Natural killer cell treated with Interleukin-12 subunit alpha and Interleukin-12 subunit beta and Interleukin-15 and Interleukin-18, amount 100 ng/mL, for 72 hours (primary cell): ENCODE measurements at places on chromosomes 16 and 17.

- no peak for DNase-seq
These were observed 7.4 kb upstream of the PPP1R9B start for GRCh38 chr17:50157891-50158290.

DNA sequence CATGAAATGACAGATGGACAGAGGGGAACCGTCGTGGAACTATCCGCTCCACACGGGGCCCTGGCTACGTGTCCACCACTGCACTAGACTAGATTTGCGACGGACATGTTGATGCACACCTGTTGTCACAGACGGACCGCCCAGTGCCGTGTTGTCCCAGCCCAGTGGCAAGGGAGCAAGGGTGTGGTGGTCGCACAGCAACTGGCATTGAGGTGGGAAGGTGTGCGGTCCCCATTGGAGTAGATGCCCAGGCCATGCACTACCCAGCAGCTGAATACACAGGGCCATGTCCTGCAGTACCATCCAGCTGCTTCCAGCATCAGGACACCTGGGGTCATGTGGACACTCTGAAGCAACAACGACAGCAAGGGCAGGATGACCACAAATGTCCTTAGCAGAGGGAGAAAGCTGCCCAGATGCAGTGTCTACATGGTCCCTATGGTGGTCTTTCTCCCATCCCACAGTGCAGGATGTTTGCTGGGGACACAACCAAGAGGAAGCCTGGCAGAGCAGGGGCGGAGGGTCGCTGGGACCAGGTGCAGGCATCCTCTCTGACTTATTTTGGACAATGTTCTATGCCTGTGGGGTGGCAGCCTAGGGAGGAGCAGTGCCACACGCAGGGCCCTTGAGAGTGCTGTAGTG lies 8.8 kb downstream of the FOXF1 start:
- DNase-seq = no peak

GRCh38 chr16:72221630-72222024 lies 49.7 kb upstream of the PMFBP1 start:
- DNase-seq = no peak

DNA sequence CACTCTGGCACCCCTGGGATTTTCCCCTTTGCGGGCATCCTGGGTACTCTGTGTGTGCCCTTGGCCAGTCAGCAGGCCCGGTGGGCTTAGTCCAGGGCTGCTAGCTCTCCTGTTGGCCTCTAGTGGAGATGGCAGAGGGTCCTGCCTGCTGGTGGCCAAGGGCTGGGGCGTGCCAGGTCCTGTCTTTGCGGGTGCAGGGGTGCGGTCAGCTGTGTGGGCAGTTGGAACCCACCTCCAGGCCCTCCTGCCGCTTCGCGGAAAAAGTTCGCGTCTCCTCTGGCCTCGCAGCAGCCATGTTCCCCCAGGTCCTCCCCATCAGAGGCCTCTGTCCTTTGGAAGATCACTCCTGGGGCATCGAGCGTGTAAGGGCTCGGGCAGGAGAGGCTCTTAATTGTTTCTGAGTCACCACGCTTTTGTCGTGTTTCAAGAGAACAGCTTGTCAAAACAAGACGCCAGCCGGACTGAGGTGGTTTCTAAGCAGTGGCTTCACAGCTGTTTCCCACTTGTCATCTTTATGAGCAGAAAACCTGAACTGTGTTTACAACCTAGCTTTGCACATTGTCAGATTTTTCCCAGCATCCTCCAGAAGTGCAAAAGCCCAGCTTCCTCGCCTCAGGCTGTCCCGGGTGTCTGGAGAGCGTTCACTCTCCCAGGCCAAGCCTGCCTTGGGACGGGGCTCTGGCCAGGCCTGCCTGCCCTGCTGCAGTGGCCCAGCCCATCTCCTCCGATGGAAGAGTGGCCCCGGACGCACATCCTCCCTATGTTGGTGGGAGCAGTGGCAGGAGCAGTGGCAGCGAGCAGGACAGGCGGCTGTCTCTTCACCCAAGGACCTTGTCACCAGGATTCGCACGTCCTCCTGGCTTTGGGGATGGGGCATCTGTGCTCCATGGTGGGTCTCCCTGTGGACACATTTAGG lies 5.0 kb upstream of the DNASE1L2 start:
- no peak for DNase-seq

DNA sequence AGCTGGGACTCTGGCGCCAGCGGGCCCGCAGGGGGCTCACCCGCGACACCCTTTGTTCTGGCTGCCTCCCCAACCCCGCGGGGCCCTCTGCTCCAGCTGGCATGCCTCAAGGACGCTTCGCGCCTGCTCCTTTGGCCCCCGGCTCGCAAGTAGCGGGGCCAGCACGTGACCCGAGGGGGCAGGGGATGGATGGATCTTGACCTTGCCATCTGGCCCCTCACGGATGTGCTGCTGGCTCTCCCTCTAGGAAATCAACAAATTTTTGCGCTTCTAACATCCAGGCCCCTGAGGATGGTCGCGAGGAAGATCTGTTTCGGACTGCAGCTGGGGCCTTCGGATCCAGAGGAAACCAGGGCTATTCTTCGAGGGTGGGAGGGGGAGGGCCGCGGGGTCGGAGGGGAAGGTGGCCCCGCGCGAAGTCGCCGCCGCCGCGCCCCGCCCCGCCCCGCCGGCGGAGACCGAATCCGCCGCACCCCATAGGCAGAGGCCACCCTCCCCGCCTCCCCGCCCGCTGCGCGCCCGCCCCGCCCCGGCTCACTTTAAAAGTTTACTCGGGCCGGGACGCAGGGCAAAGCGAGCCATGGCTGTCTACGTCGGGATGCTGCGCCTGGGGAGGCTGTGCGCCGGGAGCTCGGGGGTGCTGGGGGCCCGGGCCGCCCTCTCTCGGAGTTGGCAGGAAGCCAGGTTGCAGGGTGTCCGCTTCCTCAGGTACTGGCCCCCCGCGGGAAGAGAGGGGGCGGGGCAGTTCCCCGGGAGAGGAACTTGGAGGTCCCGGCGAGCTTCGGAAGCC lies at the start of gene ACSF2:
TSS of gene ACSF2 (plus strand) at position 537 of the 790 bp plus-strand sequence. CDS start at position 581, 44 bp downstream.
- DNase-seq = peak; percentile 70

DNA sequence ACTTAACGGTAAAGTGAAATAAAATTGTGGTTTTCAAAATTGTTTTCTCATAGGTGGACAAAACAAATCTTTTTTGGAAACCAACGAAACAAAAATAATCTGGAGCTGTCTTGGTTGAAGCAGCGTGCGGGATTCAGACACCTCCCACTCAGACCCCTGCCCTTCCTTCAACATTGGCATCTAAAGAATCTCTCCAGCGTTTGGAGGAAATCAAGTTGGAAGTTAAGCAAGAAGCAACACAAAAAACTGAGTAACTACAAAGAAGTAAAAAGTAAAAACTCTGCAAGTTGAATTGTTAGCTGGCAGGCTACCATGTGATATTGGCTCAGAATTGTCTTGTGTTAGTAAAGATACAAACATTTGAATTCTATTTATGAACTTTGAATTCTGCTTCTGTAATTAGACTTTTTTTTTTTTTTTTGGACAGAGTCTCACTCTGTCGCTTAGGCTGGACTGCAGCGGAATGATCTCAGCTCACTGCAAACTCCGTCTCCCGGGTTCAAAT lies 361.0 kb upstream of the PMFBP1 start:
- DNase-seq = no peak

DNA sequence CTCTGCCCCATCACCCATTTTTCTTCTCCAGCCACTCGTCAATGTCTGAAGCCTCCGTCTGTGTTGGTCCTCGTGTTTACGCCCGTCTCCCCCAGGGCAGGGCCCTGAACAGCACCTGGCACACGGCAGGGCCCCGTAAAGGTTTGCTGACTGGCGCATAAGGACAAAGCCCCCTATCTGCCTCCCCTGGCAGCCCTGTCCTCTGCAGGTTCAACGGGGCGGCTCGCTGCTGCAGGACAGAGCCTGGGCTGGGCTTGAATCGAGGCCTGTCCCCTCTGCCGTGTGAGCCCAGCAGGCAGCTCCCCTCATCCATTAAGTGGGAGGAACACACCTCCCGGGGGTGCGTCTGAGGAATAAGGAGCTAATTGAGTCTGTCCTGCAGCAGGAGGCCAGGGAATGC lies 46.1 kb upstream of the PABPN1L start:
- no peak for DNase-seq

DNA sequence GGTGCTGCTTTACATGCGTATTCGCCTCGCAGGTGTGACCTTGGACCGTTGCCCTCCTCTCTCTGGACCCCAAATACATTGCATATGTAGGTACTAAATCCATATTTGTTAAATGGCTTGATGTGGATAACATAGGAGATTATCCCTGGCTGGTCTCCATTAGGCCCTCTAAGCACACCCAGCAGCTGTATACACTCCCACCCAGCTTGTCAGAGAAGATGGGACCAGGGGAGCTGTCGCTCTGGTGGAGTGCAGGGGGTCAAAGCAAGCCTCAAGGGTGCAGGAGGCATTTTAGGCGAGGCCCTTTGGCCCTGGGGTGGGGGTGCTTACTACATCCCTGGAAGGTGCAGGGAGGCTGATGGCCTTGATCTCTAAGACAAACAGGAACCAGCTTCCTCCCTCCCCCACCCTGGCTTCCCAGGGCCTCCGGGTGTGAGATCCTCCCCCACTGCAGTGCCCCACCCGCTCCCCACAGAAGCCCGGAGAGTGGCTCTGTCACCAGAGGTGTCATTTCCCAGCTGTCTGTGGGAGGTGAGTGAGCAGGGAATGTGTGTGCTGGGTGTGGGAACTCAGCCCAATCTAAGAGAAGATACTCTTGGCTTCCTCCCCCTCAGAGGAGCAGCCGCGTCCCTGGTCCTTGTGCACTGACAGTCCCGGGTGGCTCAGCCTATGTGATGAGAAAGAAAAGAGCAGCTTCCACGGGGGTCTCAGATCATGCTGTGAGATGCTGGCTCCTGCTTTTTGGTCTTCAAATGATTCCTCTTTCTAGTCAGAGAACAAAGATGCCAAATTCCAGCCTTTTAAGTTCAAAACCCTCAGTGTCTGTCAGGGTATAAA lies 1.4 kb upstream of the VAMP2 start:
- DNase-seq = peak; percentile 88

GRCh38 chr17:61469474-61469873 lies 17.3 kb downstream of the TBX4 start:
- no peak for DNase-seq

DNA sequence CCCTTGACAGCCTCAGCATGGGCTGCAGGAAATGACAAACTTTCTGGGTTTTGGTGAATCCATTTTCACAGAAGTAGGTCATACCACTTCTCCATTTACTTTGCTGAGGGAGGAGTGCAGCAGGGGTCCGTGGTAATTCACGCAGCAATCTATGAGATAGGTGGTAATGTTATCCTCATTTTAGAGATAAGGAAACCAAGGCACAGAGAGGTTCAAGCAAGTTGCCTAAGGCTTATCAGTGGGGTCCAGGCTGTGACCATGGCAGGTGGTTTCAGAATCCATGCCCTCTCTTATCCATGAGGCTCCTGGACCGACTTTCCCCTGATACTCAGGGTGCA lies 12.6 kb downstream of the TBX4 start:
- no peak for DNase-seq

GRCh38 chr16:84209989-84210388 lies 19.0 kb downstream of the ADAD2 start:
- no peak for DNase-seq

GRCh38 chr17:65385726-65386125 lies 175.7 kb downstream of the AXIN2 start:
- DNase-seq = no peak

DNA sequence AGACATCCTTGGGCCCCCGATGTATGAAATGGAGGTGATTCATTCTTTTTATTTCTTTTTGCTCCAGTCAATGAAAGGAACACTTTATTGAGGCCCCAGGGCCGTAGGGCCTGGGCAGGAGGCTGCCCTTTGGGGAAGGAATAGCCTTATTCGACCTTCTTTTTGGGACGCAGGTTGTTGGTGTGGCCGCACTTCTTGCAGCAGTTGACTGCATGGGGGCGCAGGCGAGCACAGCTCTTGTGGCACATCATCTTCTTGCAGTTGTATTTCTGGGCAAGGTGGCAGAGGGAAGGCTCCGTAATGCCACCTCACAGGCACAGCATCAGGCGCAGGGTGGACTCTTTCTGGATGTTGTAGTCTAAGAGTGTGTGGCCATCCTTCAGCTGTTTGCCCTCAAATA lies 50.9 kb downstream of the SIAH1 start:
- no peak for DNase-seq

GRCh38 chr16:30987581-30988190 lies 2.7 kb downstream of the HSD3B7 start:
- no peak for DNase-seq

DNA sequence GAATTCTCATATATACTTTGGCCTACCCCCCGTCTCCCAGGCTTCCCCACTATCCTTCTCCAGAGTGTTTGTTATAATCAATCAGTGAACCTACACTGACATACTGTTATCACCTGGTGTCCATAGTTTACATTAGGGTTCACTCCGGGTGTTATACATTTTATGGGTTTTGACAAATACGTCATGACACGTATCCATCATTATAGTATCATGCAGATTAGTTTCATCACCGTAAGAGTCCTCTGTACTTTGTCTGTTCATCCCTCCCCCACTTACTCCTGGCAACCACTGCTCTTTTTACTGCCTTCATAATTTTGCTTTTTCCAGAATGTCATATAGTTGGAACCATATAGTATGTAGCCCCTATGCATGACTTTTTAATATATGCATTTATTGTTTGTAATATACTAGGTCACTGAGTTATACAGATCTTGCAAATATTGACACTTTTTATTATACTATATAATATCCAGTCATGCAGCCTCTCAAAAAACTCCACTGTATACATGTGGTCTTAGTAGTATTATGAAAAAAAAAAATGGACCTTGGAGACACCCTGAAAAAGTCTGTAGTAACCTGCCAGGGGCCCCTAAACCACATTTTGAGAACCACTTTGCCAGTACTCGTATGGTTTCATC lies 28.4 kb downstream of the PPM1D start:
- no peak for DNase-seq

- no peak for DNase-seq
These were observed 478.8 kb upstream of the HSBP1 start for GRCh38 chr16:83328936-83329335.

- DNase-seq = no peak
These were observed 19.3 kb upstream of the DNAH9 start for GRCh38 chr17:11578998-11579397.

DNA sequence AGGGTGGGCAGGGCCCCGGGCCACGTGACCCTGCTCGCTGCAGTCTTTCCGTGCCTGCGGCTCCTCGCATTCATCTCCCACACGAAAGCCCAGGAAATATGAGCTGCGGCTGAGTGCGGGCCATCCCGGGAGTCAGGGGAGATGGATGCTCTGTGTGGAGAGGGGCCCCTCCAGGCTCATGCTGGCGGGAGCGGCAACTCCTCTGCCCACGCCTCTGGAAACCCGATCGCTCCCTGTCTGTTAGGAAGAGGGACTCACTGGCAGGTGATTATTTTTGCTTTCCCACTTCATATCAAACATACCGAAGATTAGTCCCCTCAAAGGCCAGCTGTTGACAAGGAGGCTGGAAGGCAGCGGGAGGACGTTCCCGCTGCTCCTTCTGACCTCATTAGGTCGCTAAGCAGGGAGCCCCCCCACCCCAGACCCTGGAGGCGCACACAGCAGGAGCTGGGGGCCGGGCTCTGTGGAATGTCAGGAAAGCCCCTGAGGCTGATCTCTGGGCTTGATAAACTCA lies 228.5 kb downstream of the FOXL1 start:
- DNase-seq = no peak

GRCh38 chr17:63181856-63182255 lies 215.8 kb downstream of the TANC2 start:
- no peak for DNase-seq

DNA sequence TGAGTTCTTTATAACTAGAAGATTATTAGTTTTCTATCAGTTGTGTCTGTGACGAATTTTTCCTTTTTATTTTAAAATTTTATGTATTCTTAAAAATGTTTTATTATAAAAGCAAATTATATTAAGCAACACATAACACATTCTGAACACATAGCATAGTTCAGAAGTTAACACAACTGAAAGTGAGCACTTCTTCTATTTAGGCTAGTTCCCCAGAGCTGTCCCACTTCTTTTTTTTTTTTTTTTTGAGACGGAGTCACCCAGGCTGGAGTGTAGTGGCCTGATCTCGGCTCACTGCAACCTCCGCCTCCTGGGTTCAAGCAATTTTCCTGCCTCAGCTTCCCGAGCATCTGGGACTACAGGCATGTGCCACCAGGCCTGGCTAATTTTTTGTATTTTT lies 37.7 kb upstream of the ALDH3A2 start:
- no peak for DNase-seq
